ENCODE measurements at places on chromosomes 2 and 18.

GRCh38 chr2:173716458-173717052 lies 248.6 kb downstream of the SP3 start:
- ATAC-seq, result no peak

- ATAC-seq, result no peak
These were observed 2.7 kb downstream of the LNPK start for GRCh38 chr2:175999283-175999819.

DNA sequence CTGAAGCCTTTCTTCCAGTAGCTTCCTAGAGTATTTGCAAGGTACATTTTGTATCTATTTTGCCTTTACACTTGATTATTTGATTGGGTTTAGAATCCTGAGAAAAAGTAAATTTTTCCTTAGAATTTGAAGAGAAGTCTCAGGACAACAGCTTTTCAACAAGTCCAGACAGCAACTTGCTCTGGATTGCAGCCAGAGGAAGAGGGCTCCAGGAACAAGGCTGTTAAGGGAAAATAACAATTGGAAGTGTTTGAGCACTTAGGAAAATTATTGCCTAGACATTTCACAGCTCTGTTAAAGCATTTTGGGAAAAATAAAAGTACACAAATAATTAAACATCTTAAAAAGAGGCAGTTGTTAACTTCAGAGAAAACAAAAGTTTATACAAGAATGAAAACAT lies 58.3 kb upstream of the RAPGEF4 start:
- no peak for ATAC-seq

GRCh38 chr2:240124651-240125030 lies 11.5 kb downstream of the COPS9 start:
- no peak for ATAC-seq

- no peak for ATAC-seq
These were observed 146.7 kb downstream of the PARD3B start for GRCh38 chr2:204691911-204692510.

DNA sequence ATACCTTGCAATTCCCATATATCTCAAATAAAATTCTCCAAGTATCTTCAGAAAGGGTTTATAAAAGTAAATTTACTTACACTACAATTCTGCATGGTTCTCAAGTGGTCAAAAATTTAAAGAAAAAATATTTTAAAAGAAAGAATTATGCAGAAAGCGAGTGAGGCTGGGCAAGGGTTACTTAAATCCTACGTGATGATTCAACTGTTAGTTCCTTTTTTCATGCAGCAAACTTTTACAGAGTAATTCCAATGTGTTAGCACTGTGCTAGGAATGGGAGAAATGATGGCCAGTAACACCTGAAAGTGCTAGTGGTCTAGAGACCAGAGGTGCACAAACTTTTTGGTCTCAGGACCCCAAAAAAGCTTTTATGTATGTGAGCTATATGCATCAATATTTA lies 133.4 kb downstream of the ATAD2B start:
- no peak for ATAC-seq

DNA sequence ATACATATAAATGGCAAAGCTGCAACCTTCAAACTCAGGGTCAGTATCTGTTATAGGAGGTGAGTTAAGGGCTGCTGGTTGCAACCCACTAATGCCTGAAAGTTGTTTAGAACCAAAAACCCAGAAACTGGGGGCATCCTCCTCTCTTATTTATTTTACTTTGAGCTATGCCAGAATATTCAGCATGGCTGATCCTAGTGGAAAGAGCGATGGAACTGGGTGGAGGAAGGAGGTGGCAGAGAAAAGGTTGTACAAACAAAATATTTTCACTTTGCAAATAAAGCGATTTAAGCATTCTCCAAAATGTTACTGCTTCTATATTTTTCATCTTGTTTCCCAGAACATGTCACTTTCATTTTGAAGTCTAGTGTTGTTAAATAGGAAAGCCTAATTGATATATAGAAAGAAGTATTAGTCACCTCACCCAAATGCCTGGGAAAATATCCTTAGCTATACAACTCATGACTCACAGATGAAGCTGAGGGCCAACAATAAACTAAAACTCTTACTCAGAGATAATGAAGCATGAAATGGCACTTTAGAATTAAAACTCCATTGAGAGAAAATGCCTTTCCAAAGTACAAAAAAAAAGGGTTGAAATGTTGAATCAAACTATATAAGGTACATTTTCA lies 251.4 kb upstream of the UBE2E3 start:
- no peak for ATAC-seq

GRCh38 chr2:33421820-33422219 lies 54.6 kb upstream of the RASGRP3 start:
- ATAC-seq, result no peak

GRCh38 chr2:34534761-34535160 lies 935.7 kb upstream of the FAM98A start:
- ATAC-seq, result no peak

All from activated T-helper 17 cell treated with anti-CD3 and anti-CD28 coated beads, Interleukin-2, amount 50 U/mL, for 72 hours (primary cell).